Regular cardiac myocyte (primary cell): ENCODE measurements at places on chromosomes 4 and X. TPM values are rescaled to one million over a fixed set of nuclear protein-coding genes. Genes with fewer than 3 reads are reported as not detected.

Gene GLOD5
- not detected in 2 replicates for total RNA-seq

Gene USP17L29
- total RNA-seq, result not detected in 2 replicates

Gene PLP1
- total RNA-seq, result under 0.01 and 0.28 TPM in 2 replicates

Gene RLIM
- 66.3 and 70.8 TPM in 2 replicates for total RNA-seq

Gene PASD1
- total RNA-seq, result not detected in 2 replicates
